Placental pericyte (primary cell): ENCODE measurements at places on chromosomes 4 and X. TPM values are rescaled to one million over a fixed set of nuclear protein-coding genes. Genes with fewer than 3 reads are reported as not detected.

The BBS12 gene
- total RNA-seq: 3.1 and 3.3 TPM in 2 replicates

The TMEM192 gene
- total RNA-seq: 12.0 and 15.1 TPM in 2 replicates

The SOD3 gene
- total RNA-seq: 18.9 and 69.4 TPM in 2 replicates

The LARP1B gene
- total RNA-seq: 22.5 and 48.4 TPM in 2 replicates

The FGFBP1 gene
- total RNA-seq: not detected in 2 replicates

The XAGE1A gene
- not detected in 2 replicates for total RNA-seq

The CDKL2 gene
- total RNA-seq: 0.29 and 0.88 TPM in 2 replicates

The CLNK gene
- total RNA-seq: not detected in 2 replicates

The EXOSC9 gene
- 13.6 and 58.4 TPM in 2 replicates for total RNA-seq

The CRMP1 gene
- total RNA-seq: under 0.01 TPM in 1 of 2 replicates, not detected in the other

The ZNF157 gene
- total RNA-seq: under 0.01 TPM in 1 of 2 replicates, not detected in the other

The TENM3 gene
- total RNA-seq: 23.0 and 74.2 TPM in 2 replicates

The CLTRN gene
- total RNA-seq: 0.44 TPM in 1 of 2 replicates, not detected in the other

The FANCB gene
- total RNA-seq: 2.6 and 13.5 TPM in 2 replicates

The XAGE2 gene
- not detected in 2 replicates for total RNA-seq

The SYN1 gene
- 0.43 and 1.1 TPM in 2 replicates for total RNA-seq
